ENCODE measurements at places on chromosomes 11 and 22.

DNA sequence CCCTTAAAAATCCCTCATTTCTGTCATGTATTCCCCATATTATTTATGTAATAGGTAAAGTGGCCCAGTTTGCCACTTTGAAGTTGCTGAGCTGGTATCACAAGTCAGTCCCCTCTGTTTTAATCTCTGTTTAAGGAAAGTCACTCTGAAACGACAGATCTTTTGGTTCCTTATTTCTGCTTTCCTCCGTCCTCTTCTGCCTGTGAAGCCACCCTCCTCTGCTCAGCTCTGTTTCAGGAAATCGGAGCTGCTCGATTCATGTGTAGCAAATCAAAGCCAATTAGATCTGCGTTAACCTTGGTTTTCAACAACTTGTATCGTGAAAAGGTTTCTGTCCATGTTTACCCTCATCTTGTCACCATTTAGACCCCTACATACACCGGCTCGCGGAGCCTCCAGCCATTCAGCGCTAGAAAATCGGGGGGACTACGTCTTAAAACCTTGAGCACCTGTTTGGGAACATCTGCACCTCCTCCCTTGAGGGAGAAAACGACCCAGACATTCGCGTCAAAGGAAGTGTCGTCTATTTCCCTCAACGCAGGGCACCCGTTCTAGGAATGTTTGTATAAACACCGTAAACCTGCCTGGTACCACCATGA lies 576 bp upstream of the SC5D start:
- no peak for DNase-seq

- no peak for DNase-seq
These were observed 1056.0 kb downstream of the TBC1D22A start for GRCh38 chr22:47818496-47818895.

GRCh38 chr22:19959043-19959586 lies 17.5 kb upstream of the TXNRD2 start:
- DNase-seq, result no peak

GRCh38 chr11:25779033-25779432 lies 552.9 kb upstream of the ANO3 start:
- DNase-seq, result no peak

- no peak for DNase-seq
These were observed 229.3 kb downstream of the BRD1 start for GRCh38 chr22:49598338-49598737.

DNA sequence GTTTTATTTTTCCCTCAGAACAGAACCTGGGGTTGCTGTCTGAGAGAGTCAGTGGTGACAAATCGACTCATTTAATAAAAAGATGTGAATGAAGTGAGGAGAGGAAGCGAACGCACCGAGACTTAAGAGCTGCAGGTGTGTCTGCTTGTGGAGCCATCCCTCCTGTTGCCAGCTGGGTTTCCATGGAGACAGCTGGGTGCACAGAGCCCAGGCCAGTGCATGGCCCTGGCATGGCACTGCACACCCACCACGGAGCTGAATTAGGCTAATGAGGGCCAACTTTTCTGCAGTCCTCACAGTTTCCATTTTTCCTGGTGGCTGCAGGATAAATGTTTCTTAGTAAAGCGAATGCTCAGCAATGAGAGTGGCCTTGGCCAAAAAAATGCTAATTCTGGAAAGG lies 750.2 kb downstream of the OPCML start:
- DNase-seq, result no peak

DNA sequence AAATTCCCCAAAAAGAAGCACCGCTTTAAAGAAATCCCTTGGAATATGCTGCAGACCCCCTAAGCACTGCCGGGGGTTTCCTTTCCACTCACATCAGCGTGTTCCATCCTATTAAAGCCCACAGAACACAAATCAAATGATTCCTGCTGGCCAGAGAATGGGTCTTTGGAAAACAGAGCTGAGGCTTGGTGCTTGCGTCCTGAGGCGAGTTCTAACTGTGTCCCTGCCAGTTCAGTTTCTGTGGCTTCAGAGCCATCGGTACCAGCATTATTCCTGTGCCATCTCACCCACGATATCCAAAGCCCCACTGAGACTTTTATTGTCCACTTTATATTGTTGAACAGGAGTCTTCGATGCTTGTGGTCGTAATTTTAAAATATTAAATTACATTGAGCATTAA lies 142.0 kb upstream of the SYT13 start:
- DNase-seq, result no peak

Data from activated T-cell treated with anti-CD3 and anti-CD28 coated beads, Interleukin-2, amount 50 U/mL, for 4 hours (primary cell).